ENCODE measurements at places on chromosomes 13 and 19.
A peak's percentile ranks its signal among the peaks of the same experiment; 100 is the strongest.

DNA sequence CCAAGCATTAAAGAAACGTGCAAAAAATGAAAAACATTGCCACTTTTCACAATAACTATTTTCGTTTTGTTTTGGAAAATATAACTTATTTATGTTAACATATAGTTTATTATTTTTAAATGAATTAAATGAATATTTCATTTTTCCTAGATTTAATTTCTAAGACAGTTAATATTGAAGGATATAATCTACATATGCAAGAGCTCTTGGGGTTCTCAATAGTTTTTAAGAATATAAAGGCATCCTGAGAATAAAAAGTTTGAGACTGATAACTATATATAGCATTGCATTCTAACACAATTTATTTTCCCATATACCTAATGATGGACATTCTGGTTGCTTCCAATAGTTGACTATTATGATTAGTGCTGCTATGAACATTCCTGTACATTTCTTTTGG, 19.9 kb downstream of the ZNF461 start:
- no peak for DNase-seq

DNA sequence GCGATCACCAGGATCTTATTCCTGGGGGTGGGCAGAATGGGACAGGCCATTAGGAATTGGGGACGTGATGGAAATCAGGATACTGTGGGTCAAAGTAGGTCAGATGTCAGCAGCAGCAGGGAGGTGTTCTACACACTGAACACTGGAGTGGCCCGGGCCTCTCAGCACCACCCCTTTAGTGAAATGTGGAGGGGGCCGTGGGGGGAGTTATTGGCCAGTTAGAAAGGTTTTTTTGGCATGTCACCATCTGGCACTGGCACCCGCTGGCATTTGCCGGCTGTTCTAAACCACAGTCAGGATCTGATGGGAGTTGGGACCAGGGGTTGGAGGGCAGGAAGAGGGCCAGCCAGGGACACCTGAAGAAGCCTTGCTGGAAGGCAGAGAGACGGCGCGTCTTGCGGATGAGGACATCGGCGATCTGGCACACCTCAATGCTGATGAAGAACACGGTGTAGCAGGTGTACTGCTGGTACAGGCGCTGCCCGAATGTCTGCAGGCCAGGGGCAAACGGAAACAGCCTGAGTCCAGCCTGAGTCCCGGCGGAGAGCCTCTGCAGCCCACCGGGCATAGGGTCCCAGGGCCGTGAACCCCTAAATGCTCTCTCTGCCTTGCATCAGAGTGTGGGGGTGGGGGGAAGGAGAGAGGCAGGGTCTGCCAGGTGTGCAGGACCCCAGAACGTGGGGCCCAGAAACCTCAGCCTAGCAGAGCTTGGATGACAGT, 5.8 kb downstream of the TMEM147 start:
- no peak for DNase-seq

GRCh38 chr19:6903446-6903845, 16.1 kb downstream of the ADGRE1 start:
- no peak for DNase-seq

DNA sequence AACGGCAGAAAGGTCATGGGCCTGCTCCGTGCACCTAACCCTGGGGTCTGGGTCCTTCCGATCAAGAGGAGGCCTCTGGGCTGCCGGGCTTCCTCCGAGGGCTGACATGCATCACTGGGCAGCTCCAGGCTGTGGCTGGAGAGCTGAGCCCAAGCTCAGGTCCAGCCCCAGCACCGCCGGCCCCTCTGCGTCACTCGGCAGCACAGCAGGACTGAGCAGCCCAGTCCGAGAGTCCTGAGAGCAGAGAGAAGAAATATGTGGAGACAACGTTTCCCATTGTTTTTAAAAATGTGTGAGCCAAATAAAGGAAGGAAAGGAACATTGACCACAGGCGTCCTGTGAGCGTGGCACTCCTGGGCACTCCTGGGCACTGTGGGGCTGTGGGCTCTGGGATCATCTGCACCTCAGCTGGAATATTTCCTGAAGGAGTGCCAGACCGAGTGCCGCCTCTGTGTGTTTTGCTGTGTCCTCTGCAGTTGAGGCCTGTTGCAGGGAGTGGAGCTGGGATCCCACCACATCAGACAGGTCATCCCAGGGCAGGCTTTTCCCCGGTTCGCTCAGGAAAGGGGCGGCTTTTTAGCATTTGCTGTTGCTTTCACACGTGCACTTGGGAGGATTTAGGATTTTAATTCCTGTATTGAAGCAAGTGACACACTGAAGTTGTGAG, 37.8 kb upstream of the TFDP1 start:
- no peak for DNase-seq

DNA sequence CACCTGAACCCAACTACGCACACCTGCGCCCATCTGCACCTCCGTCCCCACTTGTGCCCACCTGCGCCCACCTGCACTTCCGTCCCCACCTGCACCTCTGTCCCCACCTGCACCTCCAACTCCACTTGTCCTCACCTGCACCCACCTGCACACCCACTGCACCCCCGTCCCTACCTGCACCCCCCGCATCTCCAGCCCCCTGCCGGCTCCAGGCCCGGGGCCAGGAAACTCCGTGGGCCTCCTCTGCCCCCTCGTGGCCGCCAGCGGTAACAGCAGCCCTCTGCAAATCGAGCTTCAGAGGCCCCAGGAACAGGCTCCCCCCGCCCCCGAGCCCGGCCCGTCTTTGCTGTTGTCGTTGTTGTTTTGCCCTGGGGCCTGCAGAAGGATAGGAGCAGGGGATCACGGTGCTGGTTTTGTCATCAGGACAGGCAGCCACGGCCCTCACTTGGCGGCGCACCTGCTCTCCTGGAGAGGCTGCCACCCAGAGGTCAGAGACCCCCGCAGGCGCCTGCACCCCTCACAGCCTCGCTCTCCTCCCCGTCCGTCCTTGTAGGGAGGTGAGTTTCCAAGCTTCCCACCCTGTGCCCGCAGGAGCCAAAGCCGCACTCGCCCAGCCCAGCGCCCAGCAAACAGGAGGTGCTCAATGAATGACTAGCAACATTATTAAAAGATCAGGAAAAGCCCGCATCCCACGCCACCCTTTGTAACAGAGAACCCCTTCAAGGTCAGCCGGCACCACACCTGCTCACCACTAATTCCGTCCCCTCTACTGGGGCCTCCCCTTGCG, 65.4 kb downstream of the GNG7 start:
- DNase-seq = peak; percentile 56

GRCh38 chr13:24257497-24257896, 51.9 kb upstream of the C1QTNF9 start:
- DNase-seq = no peak

DNA sequence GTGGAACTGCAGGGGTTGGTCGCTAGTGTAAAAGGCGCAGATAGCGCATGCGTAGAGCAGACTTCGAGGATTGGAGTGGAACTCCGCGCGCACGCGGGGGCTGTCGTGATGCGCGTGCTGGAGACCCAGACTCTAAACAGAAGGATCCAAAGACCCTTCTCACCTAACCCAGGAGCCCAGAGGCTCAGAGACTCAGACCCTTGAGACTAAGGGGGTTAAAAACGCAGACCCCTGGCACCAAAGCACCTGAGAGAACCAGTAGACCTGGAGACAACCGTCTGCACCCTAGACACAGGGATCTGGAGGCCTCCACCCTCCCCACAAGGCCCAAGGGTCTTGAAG, 567 bp upstream of the CTU1 start:
- DNase-seq = no peak

GRCh38 chr19:44657211-44657921, 13.7 kb downstream of the PVR start:
- peak; percentile 61 for DNase-seq

DNA sequence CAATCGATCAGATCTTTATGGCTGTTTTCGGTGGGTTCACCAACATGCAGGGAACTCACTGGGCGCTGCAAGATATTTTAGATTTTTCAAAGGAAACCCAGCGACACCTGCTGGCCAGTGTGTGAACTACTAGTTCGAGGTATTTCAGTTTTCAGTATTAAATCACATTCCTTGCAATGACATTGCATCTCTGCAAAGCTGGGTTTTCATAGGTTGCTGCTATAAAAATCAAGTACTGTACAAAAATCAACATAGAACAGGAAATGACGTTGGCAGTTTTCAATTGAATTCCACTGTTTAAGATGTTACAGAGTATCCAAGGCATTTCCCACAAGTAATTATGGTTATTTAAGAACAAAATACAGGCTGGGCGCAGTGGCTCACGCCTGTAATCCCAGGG, 17.6 kb downstream of the LIG1 start:
- peak; percentile 58 for DNase-seq

- DNase-seq = no peak
These were observed 5.6 kb downstream of the ZAR1L start for GRCh38 chr13:32309312-32310133.

DNA sequence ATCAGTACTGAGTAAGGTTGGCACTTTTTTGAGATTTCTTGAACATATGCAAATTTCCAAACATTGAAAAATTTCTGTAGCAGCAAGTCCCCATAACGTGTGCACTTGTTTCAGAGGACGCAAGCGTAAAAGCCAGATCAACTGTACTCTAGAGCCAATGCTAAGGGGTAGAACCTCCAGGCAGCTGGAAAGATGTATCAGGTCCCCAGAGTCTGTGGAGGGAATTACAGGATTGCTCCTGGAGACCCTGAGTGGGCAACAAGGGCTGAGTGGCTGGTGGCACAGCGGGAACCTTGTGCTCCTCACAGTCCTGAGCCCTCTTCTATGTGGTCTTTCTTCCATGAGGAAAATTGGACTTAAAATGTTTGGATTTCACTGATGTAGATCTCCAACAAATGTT, 53.9 kb upstream of the AMER2 start:
- DNase-seq = no peak

GRCh38 chr19:41218615-41219507, at the start of gene AXL:
AXL (plus strand) TSS chr19:41219223; CDS start chr19:41219393, 170 bp downstream.
- no peak for DNase-seq

All from stimulated activated CD4-positive, alpha-beta T cell treated with anti-CD3 and anti-CD28 coated beads, Interleukin-4, amount 100 ng/mL, for 48 hours (primary cell).